ENCODE measurements at places on chromosomes 7 and 10.

- DNase-seq = no peak
These were observed 16.5 kb upstream of the ANK3 start for GRCh38 chr10:60406182-60406581.

DNA sequence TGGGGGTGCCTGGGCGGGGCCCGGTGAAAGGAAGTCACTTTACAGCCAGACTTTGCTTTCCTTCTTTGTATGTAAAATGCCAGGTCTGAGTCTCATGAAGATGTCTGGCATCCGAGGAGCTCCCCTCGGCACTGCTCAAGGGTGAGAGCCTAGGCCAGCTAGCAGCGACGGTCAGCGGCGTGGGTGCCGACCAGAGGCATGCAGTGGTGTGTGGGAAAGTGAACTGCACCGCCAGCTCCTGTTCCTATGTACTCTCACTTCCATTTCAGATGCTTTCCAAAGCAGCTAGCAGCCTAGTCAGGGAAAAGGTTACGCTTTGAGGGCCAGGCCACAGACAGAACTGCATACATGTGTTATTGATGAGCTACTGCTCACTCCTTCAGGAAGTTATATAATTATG, 172.8 kb downstream of the ZMYND11 start:
- DNase-seq = no peak

DNA sequence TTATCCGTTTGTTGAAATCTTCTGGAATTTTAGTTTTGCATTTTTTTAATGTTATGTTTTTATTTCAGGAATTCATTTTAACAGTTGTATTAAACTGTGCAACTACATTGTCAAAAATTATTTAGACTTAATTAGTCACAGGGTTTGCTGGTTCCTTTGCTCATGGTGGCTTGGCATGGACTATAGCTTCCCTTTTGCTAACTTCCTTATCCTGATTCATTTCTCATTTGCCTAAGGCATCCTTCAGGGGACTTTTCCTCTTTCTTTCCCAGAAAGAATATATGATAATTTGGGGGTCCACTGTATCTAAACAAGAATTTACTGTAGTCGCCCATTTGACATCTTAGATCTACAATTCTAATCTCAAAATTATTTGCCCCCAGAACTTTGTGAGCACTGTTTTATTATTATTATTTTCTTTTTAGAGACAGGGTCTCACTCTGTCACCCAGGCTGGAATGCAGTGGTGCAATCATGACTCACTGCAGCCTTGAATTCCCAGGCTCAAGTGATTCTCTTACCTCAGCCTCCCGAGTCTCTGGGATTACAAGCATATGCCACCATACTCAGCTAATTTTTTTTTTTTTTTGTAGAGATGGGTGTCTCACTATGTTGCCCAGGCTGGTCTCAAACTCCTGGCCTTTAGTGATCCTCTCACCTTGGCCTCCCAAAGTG, 13.9 kb downstream of the FIGNL1 start:
- DNase-seq = no peak

GRCh38 chr7:76261931-76262330, 40.5 kb upstream of the HSPB1 start:
- DNase-seq = no peak

DNA sequence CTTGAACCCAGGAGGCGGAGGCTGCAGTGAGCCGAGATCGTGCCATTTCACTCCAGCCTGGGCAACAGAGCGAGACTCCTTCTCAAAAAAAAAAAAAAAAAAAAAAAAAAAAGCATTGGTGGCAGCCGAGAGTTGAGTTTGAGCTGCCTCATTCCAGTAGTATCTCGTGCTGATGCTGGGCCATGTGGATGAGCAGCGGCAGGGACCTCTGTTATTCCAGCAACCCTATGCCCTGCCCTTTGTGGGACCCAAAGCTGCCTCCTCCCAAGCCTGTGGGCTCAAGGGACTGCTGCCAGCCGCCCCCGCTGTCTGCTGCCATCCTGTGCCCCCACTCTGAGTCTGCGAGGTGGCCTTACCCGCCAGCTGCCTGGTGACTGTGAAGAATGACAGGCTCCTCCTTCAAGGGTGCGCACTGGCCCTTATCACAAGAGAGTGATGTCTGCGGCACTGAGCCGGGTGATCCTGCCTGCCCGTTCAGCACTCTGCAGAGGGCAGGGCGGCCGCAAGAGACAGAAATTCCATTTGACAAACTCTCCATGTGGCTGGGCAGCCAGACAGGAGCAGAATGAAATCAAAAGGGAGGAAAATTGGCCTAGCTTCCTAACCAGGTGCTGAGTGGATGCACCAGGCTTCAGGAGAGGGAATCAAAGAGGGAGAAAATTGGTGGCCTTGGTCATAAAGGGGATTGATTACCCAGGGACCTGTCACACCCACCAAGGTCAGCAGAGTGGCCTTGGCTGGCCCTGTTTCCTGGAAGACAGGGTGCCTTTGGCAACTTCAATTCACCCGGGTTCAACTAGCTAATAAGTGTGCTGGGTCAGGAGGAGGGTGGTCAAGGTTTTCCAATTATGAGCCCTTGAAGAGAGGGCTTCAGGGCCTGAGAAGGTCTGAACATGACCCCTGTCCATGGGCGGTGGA, 65.3 kb upstream of the ZMIZ1 start:
- no peak for DNase-seq

- DNase-seq = no peak
These were observed 122.0 kb downstream of the MARCHF5 start for GRCh38 chr10:92413011-92413410.

- DNase-seq = no peak
These were observed 76.7 kb upstream of the HABP2 start for GRCh38 chr10:113476191-113476590.

DNA sequence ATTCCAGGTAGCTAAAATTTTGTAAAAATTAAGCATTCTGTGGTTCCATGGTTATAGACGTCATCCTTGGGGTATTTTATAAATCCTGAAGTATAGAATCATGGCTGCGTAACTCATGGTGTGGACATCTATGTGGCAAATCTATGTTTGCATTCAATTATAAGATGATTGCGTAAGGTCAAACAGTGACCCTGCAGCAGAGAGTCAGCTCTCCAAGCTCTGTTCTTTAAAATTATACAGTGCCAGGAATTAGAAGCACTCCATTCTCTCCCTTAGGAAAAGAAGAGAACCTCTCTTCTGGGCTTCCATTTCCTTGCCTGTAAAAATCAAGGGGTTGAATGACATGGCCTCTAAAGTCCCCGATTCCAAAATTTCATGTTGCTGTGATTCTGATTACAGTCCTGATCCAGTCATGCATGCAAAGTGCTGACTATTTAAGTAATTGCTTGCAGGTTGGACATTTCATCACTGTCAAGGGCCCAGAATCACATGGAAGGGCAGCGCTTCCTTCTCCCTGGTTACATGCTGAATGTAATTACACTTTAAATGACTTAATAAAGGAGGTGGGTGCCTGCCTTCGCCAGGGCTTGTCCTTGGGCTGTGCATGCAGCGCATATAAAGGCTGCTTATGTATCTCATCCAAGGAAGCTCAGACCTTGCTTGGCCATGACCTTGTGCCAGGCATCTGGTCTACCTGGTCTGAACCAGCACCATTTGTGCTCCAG, 550.7 kb downstream of the TYW1 start:
- no peak for DNase-seq

DNA sequence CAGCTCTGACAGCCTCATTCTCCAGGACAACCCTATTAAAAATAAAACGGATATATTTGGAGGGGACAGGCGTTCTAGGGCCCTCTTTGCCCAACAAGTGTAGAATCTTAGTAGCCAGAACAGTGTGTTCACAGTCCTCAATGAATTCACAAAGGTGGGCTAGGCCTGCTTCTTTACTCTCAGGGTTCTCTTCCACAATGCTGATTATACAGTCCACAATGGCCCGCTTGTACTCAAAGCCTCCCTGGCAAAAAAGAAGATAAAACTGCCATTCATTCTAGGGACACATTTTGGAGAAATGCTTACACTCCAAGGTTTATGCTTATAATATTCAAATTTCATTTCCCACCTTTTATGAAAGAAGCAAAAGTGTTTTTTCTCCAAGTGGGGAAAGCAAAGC, 62.6 kb downstream of the MEST start:
- DNase-seq = no peak

GRCh38 chr10:36669615-36670352, 455.6 kb upstream of the ANKRD30A start:
- DNase-seq = no peak

DNA sequence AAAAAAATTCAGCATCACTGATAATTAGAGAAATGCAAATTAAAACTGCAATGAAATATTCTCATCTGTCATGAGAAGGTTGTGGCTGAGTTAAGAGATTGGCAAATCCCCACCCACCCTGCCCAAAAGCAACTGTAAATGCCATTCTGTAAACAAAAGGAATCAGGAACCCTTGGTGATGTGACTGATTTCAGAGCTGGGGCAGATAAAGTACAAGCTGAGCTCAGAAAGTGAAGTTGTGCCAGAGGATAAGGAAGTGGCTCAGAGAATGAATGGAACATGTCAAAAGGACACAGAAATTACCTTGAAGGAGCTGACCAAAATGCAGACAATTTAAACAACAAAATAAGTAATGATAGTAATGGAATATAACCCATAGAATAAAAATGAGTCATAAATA, 32.7 kb upstream of the ARMS2 start:
- no peak for DNase-seq

DNA sequence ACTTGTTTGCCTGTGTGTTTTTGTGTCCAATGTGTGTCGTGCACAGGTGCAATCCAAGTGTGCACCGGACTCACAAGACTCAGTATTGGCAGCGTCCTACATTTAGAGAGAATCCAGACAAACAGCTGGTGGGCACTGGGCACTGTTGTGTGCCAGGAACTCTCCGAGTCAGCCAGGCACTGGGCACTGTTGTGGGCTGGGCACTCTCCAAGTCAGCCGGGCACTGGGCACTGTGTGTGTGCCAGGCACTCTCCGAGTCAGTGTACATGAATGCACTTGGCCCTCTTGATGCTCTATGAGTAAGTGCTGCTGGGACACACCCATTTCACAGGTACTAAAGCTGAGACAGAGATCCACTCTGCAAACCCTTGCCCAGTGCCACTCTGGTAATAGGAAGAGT, 303.5 kb downstream of the PTPRN2 start:
- no peak for DNase-seq

DNA sequence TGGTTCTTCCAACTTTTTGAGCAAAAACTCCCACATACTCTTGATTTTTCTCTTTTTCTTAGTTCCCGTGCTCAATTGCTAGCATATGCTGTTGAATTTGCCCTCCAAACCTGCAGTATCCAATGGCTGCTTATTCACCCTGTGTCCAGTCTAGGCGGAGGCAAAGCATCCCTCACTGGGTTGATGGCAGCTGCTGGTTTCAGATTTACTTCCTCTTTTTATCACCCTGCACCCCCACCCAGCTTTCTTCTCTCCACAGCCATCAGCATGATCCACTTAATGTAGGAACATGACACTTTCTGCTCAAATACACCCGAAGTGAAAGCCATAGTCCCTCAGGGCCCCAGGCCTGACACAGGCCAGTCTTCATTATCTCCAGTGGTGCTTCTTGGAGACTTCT, 87.6 kb upstream of the ADARB2 start:
- DNase-seq = no peak

DNA sequence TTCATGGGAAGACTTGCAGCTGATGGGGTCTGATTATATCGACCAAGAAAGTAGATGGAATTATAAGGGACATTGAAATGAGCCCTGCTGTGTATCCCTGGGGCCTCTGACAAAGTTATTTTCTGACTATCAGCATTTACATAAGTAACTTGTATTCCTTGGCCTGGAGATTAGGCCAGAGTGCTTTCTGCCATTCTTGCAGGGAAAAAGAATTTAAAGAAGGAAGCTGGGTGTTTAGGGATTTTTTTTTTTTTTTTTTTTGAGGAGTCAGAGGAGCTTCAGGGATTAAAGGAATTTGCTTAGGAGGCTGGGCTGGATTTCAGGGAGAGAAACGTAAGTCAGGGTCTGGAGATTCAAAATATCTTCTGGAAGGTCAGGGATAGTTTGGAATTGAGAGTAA, 4.6 kb downstream of the SPAM1 start:
- no peak for DNase-seq

GRCh38 chr7:24619978-24620377, 46.7 kb downstream of the PALS2 start:
- DNase-seq = no peak

- no peak for DNase-seq
These were observed 22.2 kb downstream of the FRMPD2 start for GRCh38 chr10:48252354-48252650.

DNA sequence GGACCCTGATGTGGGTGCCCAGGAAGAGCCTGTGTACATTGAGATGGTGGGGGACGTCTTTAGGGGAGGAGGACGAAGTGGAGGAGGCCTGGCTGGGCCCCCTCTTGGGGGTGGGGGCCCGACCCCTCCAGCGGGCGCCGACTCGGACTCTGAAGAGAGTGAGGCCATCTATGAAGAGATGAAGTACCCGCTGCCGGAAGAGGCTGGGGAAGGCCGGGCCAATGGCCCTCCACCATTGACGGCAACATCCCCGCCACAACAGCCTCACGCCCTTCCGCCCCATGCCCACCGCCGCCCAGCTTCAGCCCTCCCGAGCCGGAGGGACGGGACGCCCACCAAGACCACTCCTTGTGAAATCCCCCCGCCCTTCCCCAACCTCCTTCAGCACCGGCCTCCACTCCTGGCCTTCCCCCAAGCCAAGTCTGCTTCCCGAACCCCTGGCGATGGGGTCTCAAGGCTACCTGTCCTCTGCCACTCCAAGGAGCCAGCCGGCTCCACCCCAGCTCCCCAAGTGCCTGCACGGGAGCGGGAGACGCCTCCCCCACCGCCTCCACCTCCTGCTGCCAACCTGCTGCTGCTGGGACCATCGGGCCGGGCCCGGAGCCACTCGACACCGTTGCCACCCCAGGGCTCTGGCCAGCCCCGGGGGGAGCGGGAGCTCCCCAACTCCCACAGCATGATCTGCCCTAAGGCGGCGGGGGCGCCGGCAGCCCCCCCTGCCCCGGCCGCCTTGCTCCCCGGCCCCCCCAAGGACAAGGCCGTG, 4.8 kb downstream of the NYAP1 start:
- DNase-seq = no peak

DNA sequence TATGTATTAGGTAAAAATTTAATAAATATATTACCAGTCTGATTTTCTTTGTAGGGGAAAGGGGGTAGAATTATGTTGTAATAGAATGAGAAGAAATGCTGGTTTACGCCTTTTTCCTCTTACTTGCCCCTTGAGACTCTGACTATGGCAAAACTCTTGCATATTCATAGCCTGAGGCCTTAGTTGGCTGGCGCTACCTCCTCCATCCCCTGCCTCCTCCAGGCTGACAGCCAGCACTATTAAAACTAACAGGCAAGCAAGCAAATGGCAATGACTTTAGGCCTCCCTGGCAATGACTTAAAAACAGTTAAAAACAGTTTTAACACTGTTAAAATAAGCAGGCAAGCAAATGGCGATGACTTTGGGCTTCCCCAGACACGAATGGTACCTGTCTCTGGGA, 14.4 kb downstream of the PKD2L1 start:
- DNase-seq = no peak

GRCh38 chr7:136064081-136064480, 86.9 kb upstream of the MTPN start:
- no peak for DNase-seq

GRCh38 chr7:141203586-141203985, 129.7 kb downstream of the TMEM178B start:
- DNase-seq = no peak

DNA sequence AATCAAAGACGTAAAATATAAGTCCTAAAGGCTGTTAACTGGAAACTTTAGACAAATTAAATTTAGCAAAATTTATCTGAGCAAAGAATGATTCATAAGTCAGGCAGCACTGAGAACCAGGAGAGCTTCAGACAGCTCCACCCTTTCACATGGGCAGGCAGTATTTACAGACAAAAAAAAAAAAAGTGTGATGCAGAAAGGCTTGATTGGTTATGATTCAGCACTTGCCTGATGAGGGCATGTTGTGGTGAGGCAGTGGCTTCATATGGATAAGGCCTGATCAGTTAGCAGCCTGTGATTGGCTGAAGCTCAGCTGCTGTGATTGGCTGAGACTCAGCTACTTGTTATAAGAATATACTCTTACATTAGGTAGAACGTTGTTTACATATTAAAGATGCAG, 495.4 kb upstream of the POM121L12 start:
- DNase-seq = no peak

Data from LoVo (cell line).